NCI-H187 treated with DMSO at 0.1 percent for 48 hours (cell line): ENCODE measurements at places on chromosomes 4 and X.

GRCh38 chr4:69974631-69975030 lies 9.1 kb upstream of the CSN2 start:
- no peak for DNase-seq

- no peak for DNase-seq
Measured at GRCh38 chrX:21747558-21747957, 10.4 kb downstream of the SMPX start.

DNA sequence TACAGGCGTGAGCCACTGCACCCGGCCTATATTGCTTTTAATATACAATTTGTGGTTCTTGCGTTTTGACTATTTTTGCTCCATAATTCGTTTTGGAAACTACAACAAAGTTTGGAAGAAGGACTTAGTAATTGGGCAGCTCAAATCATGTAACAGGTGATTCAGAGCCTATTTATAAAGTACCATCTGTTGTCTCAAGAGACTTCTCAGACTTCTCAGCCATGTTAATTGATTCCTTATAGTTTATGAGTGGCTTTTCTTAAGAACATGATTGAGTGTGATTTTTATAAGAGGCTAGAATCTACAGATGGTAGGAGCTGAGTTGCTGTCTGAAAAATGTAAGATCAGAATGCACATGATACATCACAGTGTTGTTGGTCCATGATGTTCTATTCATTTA lies 240.2 kb downstream of the ADGRL3 start:
- DNase-seq = no peak

- DNase-seq = no peak
Measured at GRCh38 chrX:39965051-39965573, 132.6 kb downstream of the BCOR start.

- no peak for DNase-seq
Measured at GRCh38 chrX:150879855-150880807, 18.3 kb downstream of the CD99L2 start.
